A549 (cell line): ENCODE measurements at places on chromosomes 6 and 20. TPM values are rescaled to one million over a fixed set of nuclear protein-coding genes. Genes with fewer than 3 reads are reported as not detected.

- no peak for DNase-seq
Observed at GRCh38 chr6:52489881-52490280, 69.7 kb downstream of the EFHC1 start.

GRCh38 chr20:59845472-59845871, 88.0 kb downstream of the SYCP2 start:
- DNase-seq = no peak

The HLA-DQA1 gene
- polyA plus RNA-seq = not detected in 3 replicates

The ZNF831 gene
- not detected in 3 replicates for polyA plus RNA-seq

GRCh38 chr6:72654071-72654621, 32.3 kb downstream of the KCNQ5 start:
- DNase-seq = no peak

- no peak for DNase-seq
Observed at GRCh38 chr20:607476-607875, 2.6 kb downstream of the TCF15 start.

DNA sequence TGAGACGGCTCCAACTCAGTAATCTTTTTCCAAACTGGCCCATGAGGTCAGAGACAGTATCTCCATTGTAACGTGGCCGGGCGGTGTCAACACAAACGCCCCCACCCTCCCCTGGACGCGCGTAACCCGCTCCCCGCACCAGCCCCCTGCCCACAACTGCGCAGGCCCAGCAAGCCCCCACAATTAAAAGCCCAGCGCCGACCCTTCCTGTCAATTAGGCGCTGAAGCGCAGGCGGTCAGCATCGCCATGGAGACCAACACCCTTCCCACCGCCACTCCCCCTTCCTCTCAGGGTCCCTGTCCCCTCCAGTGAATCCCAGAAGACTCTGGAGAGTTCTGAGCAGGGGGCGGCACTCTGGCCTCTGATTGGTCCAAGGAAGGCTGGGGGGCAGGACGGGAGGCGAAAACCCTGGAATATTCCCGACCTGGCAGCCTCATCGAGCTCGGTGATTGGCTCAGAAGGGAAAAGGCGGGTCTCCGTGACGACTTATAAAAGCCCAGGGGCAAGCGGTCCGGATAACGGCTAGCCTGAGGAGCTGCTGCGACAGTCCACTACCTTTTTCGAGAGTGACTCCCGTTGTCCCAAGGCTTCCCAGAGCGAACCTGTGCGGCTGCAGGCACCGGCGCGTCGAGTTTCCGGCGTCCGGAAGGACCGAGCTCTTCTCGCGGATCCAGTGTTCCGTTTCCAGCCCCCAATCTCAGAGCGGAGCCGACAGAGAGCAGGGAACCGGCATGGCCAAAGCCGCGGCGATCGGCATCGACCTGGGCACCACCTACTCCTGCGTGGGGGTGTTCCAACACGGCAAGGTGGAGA, at the start of the genes HSPA1A and HSPA1L:
HSPA1A (plus strand) TSS at position 519 of the 814 bp plus-strand sequence; CDS start at position 733, 214 bp downstream.
HSPA1L (minus strand) TSS at position 259 of the 814 bp plus-strand sequence. CDS start 3,311 bp downstream, outside the sequence.
- peak; percentile 93 for DNase-seq

The TLDC2 gene
- polyA plus RNA-seq = 0.04 TPM in 1 of 3 replicates, not detected in the others

GRCh38 chr6:1618311-1619097, 8.8 kb downstream of the FOXC1 start:
- no peak for DNase-seq

The BTBD3 gene
- polyA plus RNA-seq = 16.3 TPM in 3 replicates

The SLC13A3 gene
- 0.19 TPM in 1 of 3 replicates, not detected in the others for polyA plus RNA-seq

The RAB44 gene
- 0.05 to 0.11 TPM (median 0.09 TPM) in 3 replicates for polyA plus RNA-seq

The CRISP3 gene
- not detected in 3 replicates for polyA plus RNA-seq

The LY6G6C gene
- polyA plus RNA-seq = 0.11 to 0.21 TPM in 2 of 3 replicates, not detected in the other

- DNase-seq = no peak
Observed at GRCh38 chr6:136347847-136348246, 58.2 kb upstream of the BCLAF1 start.

DNA sequence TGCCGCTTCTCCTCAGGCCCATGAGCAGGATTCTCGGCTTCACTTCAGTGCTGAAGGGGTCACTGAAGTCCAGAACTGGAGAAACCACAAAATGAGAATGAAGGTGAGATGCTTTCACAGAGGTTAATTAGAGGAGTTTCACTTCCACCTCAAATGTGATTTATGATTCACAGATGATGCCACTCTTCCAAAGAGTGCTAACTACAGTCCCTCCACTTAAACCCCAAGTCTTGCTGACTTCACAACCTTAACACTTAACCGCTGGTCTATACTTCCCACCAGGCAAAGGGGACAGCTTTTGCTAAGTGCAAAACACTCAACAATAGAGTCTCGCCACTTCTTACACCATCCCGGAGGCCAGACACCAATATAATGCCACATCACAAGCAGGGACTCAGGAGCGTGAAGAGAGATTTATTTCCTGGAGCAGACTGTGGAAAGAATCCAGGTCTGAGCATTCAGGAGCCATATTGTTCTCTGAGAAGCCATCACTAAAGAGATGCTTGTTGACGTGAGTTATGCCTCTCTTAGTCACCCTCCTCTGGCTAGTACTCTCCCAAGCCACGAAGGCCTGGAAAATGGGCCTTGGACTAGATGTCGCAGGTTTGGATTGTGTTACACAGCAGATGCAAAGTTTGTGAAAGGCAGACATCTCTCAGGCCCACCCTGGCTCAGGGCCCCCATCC, 24.4 kb downstream of the RRAGD start:
- no peak for DNase-seq

- no peak for DNase-seq
Observed at GRCh38 chr6:107730106-107730505, 94.0 kb downstream of the SCML4 start.

The SPATA25 gene
- polyA plus RNA-seq = 0.59 to 1.3 TPM (median 0.77 TPM) in 3 replicates

The BTNL2 gene
- not detected in 3 replicates for polyA plus RNA-seq

The LPIN3 gene
- polyA plus RNA-seq = 11.7 to 16.3 TPM (median 14.4 TPM) in 3 replicates

The SNAP91 gene
- polyA plus RNA-seq = 0.07 to 0.39 TPM (median 0.34 TPM) in 3 replicates

DNA sequence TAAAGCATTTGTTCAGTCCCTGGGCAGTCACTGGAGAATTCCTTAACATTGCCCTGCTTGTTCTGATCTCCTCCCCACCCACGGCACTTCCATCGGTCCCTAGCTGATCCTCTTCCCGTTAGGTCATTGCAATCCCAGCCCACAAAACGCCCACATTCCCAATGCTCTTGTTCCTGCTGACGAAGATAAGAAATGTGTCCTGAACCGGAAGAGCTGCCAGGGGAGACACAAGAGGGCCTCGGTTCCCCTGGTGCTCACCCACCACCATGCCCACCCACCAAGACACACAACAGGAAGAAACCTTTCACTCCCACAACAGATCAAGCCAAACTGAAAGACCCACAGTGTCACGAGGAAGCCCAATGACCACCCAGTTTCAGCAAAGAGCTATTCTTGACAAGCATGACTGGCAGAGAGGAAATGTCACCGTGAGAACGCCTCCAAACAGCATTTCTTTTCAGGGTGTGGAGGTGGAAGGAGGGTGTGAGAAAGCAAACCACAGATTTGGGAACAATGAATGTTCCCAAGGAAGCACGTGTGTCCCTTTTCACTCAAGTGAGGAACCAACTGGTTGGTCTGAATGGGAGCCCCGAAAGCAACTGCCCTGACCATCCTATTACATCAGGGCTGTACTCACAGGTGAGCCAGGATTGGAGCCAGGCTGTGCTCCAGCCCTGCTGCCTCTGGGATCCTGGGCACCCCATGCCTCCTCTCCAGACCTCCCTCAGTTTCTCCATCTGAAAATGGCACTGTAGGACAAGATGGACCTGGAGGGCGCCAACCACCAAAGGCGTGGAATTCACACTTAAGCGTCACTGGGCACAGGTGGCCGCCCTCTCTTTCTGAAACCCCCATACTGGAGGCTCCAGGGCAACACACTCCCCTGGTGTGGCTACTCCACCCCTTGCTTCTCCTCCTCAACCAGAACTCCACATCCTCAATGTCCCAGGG, 97.5 kb downstream of the ZMYND8 start:
- DNase-seq = peak; percentile 23

The ARMH2 gene
- polyA plus RNA-seq = not detected in 3 replicates

DNA sequence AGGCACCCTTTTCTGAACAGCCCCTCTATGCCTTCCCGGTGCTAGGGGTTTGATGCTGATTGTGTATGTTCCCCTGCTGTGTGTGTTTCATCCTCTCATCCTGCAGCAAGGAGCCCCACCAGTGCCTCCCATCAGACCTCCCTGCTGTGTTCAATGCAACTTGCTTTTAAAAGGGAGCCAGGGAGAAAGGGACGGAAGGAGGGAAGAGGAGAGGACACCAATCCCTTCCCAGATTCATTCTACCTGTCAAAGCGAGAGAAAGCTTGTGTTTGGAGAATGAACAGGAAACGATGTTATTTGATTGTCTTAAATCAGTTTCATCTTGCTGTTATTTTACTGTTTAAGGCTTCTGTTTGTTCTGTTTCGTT, 259.2 kb downstream of the ADGB start:
- peak; percentile 2 for DNase-seq

DNA sequence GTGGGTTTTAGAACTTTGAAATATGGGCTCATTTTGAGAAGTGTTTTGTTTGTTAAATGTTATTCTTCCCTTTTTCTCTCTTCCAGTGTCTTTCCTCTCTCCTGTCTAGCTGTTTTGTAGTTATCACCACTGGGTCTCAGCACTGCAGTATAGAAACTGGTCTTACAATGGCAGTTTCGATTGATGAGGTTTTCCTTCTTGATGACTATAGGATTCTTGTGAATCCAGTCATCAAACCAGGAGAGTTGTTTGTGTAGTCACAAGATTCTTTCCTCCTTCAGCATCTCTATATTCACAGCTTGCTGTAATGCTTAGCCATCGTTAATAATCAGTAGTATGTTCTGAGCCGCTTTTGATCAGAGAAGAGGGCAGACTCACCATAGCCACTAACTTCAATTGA, 172.3 kb downstream of the OGFRL1 start:
- DNase-seq = no peak

GRCh38 chr20:8082025-8082424, 50.0 kb upstream of the PLCB1 start:
- peak; percentile 3 for DNase-seq

- peak; percentile 36 for DNase-seq
Observed at GRCh38 chr20:20820104-20820503, 107.7 kb upstream of the RALGAPA2 start.

- no peak for DNase-seq
Observed at GRCh38 chr6:17965397-17965796, 22.0 kb downstream of the KIF13A start.

DNA sequence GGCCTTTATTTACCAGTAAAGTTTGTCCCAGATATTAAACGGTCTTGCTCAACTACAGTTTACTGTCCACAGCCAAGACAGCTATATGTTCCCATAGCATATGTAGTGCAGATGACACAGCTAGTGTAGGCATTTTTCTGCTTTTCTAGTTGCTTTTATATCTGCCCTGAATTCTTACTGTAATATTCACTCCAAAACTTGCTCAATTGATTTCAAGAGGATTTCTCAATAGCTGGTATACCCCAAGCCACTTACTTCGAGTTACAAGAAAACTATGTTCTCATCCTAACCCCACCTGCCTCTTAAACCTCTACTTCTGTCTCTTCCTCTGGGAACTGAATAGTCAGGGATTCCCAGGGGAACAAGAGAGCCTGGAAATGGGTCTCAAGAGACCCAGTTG, 18.9 kb upstream of the ROS1 start:
- DNase-seq = no peak

GRCh38 chr20:56872620-56873458, 243.7 kb downstream of the TFAP2C start:
- no peak for DNase-seq

- DNase-seq = no peak
Observed at GRCh38 chr6:25083784-25084507, 148.2 kb upstream of the RIPOR2 start.

DNA sequence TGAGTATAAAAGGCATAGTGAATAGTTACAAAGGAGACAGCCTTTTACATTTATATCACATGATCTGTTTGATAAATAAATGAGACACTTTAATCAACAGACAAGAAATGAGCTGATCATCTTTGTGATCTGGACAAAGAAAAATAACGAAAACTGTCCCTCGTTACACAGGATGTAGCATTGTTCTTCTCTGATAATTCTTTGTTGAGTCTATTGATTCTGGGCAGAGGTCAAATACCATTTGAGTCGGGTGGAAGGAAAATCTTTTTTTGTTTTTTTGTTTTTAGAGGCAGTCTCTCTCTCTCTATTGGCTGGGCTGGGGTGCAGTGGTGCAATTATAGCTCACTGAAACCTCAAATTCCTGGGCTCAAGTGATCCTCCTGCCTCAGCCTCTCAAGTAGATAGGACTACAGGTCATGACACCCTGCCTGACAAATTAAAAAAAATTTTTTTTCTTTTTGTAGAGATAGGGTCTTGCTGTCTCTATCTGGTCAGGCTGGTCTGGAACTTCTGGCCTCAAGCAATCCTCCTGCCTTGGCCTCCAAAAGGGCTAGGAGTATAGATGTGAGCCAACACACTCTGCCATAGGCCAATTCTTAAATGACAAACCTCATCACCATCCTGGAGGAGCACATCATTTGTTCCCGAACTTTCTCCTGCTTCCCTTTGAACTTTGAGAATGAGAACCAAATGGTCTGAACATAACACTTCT, 41.8 kb downstream of the CCDC170 start:
- DNase-seq = no peak

DNA sequence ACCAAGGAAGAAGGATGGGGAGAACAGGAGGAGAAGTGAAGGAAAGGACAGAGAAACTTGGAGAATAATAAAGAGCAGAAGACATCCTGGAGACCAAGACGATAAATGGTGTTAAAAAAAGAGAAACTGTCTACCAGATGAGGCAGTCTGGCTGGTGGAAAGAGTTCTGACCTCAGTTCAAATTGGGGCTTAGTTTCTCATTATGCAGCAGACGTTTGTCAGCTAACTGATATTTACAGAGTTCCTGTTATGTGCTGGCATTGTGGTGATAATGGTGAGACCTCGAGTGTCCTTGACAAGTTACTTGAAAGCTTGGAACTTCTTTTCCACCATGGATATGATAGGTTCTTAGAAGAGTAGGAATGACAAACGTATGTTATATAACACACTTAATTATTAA, 142.7 kb downstream of the LRRC1 start:
- no peak for DNase-seq

GRCh38 chr20:23187751-23188150, 101.6 kb upstream of the CD93 start:
- no peak for DNase-seq

DNA sequence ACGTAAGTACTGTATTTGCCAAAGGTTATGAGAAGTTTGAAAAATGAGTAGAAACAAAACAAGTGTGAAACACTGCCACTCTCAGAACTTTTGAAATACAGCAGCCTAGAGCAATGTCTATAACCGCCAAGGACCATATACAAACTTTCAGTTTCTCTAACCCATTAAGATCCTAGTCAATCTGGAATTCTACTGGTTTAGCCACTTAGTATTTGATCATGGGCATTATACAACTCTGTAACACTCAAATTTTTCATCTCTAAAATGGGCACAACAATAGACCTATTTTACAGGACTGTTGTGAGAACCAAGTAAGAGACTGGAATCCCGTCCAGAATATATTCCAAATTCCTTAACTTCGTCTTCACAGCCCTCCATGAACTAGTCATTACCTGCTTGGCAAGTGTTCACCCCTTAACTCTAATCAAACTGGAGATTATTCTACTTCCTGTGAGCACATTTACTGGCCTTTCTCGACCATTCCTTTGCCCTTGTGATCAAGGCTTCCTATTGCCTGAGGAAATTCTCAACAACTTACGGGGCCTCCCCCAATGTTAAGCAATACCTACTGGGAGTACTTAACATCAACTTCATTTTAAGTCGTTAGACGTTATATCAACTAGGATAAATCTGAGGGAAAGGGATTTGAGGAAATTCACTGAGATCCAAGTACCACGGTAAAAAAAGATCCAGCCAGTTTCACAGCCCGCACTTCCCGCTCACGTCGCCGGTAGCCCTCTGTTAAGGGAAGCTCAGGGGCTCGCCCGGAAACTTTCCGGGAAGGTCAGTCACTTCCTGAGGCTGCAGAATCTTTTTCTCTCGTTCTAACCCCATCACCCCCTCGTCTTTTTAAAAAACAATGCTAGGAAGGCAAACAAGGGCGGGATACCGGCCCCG, 1.1 kb downstream of the EIF2S2 start:
- DNase-seq = no peak

GRCh38 chr6:169832247-169832948, 81.0 kb downstream of the ERMARD start:
- DNase-seq = no peak
